Muscle of leg (tissue), 16 donors: ENCODE measurements at places on chromosomes 3 and 15.
A peak's percentile ranks its signal among the peaks of the same experiment; 100 is the strongest.

DNA sequence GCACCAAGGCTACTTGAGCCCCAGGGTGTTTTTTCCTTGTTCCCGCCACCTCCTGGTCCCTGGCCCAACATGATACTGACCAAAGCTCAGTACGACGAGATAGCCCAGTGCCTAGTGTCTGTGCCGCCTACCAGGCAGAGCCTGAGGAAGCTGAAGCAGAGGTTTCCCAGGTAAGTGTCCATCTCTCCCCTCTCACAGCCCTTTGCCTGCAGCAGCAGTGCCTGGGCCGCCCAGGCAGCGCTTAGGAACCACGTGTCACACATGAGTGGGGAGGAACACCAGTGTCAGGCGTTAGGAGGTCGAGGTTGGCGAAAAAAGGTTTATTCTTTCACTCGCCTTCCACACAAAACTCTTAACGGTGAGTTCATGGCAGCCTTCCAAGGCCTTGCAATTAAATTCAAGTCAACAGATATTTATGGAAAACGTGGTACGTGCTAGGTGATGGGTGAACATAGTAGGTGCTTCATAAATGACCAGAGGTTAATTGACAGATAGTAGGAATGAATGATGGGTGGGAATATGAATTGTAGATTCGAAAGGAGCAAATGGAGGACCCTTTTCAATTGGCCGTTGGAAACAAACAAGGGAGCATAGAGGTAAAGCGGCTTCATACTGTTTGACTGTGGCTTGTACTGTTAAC, 486 bp downstream of the CDIN1 start:
- DNase-seq: peak; percentile 62

- peak; percentile 12 for DNase-seq
Measured at GRCh38 chr3:136404056-136404455, 153.9 kb downstream of the PCCB start.

GRCh38 chr3:89504432-89504831, 397.0 kb downstream of the EPHA3 start:
- DNase-seq: no peak

GRCh38 chr3:195257454-195258448, 13.2 kb downstream of the XXYLT1 start:
- no peak for DNase-seq

GRCh38 chr15:41283653-41284426, 48.6 kb downstream of the OIP5 start:
- DNase-seq: peak; percentile 100

DNA sequence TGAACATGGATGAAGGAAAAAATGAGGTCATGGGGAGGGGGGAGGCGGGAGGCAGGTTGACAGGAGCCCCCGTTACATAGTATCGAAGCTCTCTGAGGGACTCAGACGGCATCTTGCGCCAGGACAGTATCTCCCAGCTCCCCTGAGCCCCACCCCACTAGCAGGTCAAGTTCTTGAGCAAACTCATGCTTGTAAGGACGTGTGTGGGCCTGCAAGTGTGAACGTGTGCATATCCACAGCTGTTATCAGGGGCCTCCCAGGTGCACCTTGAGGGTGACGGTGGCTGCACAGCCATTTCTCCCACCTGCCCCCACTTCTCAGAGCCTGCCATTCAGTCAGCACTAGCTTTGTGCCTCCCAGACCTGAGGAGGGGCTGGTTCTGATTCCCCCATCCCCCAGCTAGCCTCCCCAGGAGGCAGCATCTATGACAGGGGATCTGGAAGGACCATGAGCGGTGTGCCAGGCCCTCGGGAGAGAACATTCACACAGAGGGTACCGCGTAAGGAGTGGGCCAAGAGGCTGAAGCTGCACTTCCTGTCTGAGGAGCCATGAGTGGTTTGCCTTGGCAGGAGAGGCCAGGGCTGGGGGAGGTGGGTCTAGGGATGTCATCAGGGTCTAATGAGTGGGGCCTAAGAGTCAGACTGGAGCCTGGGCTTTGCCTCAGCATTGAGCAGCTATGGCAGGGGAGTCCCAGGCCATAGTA, 2.9 kb downstream of the SEMA3F start:
- no peak for DNase-seq

DNA sequence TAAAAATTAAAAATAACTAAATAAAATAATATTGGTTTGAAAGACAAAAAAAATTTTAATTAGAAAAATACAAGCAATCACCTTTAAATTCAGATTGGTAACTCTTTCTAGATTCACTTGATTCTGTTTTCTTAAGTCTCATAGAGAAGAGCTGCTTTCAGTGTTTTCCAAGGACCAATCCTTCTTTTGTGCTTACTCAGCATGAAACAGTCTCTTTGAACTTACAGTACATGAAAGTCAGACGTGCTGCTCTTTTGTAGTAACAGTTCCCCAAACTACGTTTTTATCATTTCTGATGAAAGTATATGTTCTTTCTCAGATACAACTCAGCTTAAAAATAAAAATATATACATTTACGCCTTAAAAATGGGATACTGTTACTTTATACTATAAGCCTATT, 171.9 kb upstream of the CCDC54 start:
- no peak for DNase-seq

DNA sequence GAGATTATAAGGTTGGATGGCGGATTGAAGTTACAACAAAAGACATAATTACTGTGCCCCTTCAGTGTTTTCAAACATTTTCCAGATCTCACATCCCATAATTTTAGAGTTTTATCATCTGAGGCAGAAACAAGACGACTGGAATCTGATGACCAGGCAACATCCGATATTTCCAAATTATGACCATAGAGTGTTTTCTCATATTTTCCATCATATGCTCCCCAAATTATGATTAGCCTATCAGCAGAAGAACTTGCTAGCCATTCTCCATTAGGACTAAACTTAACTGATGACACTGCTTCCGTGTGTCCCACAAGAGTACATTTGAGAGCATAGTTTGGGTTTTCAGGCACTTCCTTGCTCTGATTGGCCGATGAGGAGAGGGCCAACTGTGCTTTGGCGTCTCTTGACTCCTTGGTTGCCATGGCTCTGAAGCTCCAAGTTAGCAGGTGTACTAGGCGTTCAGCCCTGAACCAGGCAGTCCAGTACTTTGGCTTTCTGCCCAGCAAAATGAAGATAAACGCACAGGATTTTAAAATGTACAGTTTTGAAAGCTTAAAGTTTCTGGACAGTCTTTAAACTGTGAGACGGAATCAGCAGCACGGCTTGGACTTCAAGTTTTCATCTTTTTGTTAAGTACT, 638 bp downstream of the WDR5B start:
- DNase-seq: peak; percentile 76

DNA sequence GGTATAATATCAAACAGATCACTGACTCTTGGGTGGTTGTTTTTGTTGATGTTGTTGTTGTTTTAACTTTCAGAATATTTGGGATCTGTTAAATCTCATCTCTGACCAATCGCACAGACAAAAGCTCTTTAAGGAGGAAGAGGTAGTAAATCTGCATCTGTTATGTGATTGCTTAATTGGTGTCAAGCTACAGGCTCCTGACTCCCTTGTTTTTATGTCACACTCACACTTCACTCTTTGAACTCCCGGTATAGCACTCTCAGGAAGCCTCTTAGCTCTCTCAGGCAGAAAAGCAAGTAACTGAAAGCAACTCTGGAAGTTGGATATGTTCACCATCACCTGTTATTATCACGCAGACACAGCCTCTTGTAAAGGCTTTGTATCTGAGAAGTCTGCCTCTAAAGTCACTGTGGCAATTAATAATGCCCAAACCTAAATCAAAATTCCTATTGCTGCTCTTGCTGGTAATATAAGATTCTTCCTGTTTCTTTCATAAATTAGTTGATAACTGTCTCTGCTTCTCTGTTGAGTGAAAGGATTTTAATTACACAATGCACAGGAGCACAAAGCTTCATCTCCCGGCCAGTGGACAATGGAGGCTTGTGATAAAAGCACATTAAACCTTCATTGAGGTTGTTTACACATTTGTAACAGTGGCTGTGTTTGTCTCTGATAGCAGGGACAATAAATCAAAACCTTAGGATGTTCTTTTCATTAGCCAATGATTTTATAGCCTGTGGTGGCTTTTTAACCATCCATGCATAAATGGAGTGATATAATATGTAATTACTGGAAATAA, 576.7 kb downstream of the MFSD1 start:
- no peak for DNase-seq

DNA sequence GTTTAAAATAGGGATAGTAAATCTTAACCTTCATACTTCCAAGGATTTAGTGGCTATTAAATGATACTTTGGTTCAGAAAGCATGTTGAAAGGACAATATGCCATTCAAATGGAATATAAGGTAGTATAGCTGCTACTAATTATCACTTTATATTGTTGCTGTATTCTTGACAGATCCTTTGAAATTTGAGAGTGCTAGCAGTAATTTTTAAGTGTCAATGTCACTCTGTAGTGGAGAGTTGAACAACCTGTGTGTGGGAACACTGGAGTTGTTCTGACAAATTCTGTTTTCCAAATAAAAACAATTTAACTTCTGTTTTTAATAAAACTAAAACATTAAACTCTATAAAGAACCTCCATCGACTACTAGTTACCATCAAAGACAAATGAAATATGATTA, 565.7 kb downstream of the FGF12 start:
- DNase-seq: no peak

DNA sequence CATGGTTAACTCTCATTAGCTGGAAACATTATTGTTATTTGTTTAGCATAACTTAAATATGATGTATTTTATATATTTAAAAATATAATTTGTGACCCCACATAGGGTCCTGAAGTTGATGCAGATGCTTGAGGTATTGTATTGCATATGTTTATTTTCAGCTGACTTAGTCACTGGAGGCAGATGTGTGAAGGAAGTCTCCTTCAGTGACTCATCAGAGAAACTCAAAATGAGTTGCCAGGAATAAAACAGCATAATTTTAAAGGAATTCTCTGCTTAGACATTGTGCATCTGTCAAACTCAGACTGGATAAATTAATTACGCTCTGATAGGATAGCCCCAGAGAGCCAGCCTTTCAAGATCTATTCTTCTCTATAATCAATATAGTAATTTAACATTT, 7.9 kb upstream of the OR4F6 start:
- no peak for DNase-seq

- peak; percentile 60 for DNase-seq
Measured at GRCh38 chr3:119349354-119350041, 55.3 kb downstream of the ARHGAP31 start.

- no peak for DNase-seq
Measured at GRCh38 chr3:112000966-112001365, 2.2 kb downstream of the TAGLN3 start.

GRCh38 chr3:88031642-88032077, 27.1 kb downstream of the CGGBP1 start:
- peak; percentile 32 for DNase-seq

GRCh38 chr3:14866627-14867026, 47.9 kb downstream of the FGD5 start:
- DNase-seq: no peak

- DNase-seq: no peak
Measured at GRCh38 chr3:62454916-62455315, 81.6 kb upstream of the FEZF2 start.

DNA sequence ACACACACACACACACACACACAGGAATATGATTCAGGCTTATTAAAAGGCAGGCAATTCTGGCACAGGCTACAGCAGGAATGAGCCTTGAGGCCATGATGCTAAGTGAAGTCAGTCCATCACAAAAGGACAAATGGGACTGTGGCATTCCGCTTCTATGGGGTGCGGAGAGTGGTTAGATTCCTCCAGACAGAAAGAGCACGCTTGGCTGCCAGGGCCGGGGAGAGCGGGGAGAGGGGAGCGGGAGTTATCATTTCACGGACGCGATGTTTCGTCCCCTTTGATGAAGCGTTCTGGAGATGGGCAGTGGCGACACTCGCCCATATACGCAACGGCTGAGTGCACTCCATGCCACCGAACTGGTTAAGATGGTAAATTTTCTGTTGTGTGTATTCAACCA, 58.5 kb upstream of the FAM174B start:
- DNase-seq: peak; percentile 72

- no peak for DNase-seq
Measured at GRCh38 chr15:39596358-39597051, 15.6 kb downstream of the THBS1 start.

GRCh38 chr15:65069779-65070546, 2.2 kb upstream of the RASL12 start:
- DNase-seq: no peak

DNA sequence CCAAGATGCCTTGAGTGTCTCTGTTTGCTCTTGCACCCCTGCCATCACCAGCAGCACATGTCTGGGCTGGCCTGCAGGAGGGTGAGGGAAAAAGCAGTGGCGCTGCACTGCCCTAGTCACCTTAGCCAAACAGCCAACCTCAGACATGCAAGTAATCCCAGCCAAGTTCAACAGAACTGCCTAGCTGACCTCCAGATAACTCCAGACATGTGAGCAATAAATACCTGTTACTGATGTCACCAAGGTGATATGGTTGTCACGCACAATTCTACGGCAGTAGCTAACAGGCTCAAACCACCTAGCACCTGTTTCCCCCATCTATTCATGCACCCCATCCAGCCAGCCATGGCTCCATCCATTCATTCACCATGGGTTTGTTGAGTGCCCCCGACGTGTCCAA, 99.9 kb downstream of the SRGAP3 start:
- DNase-seq: no peak

- no peak for DNase-seq
Measured at GRCh38 chr15:31341496-31342195, 15.0 kb downstream of the KLF13 start.

- DNase-seq: no peak
Measured at GRCh38 chr3:79884354-79884753, 116.6 kb upstream of the ROBO1 start.

- no peak for DNase-seq
Measured at GRCh38 chr3:64417816-64418215, 192.6 kb upstream of the PRICKLE2 start.

GRCh38 chr3:141056751-141057171, 5.6 kb downstream of the SPSB4 start:
- DNase-seq: peak; percentile 53

- peak; percentile 62 for DNase-seq
Measured at GRCh38 chr3:65888196-65888595, 150.5 kb downstream of the MAGI1 start.

DNA sequence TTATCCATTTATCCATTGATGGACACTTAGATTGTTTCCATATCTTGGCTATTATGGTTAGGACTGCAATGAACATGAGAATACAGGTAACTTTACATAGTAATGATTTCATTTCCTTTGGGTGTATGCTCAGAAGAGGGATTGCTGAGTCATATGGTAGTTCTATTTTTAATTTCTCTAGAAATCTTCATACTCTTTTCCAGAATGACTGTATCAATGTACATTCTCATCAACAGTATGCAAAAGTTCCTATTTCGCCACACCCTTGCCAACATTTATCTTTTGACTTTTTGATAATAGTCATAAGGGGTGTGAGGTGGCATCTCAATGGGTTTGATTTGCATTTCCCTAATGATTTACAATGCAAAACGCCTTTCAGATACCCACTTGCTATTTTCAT, 6.2 kb upstream of the NIPA1 start:
- no peak for DNase-seq

- peak; percentile 47 for DNase-seq
Measured at GRCh38 chr15:63347074-63347857, 34.4 kb downstream of the CA12 start.

- DNase-seq: peak; percentile 75
Measured at GRCh38 chr3:42936157-42936981, 30.4 kb downstream of the ZNF662 start.
